ENCODE measurements at places on chromosomes 1 and 21. TPM values are rescaled to one million over a fixed set of nuclear protein-coding genes. Genes with fewer than 3 reads are reported as not detected.
A peak's percentile ranks its signal among the peaks of the same experiment; 100 is the strongest.

- DNase-seq: peak; percentile 89
- H3K36me3 ChIP-seq: no peaks in the 10 kb centered on the region
- H3K27me3 ChIP-seq: peaks cover 9% of the 10 kb centered on the region
- H3K4me3 ChIP-seq: peak overlapping the region; percentile 64
Measured at GRCh38 chr1:152048416-152049009, 11.7 kb upstream of the S100A11 start.

DNA sequence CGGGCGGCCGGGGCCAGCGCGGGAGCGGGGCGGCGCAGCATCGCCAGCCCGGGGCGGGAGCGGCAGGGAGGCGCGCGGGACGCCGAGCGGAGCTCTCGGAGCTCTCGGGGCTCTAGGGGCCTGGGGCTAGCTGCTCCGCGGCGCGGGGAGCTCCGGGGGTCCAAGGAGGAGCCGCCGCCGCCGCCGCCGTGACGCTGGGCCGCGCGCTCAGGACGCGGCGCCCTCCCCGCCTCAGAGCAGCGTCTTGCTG, 147 bp downstream of the CLSTN1 start:
- peak overlapping the region; percentile 45 for H3K4me3 ChIP-seq
- no peaks in the 10 kb centered on the region for H3K27me3 ChIP-seq
- H3K27ac ChIP-seq: no peak overlapping the region
- H3K36me3 ChIP-seq: no peaks in the 10 kb centered on the region
- H3K4me1 ChIP-seq: peaks cover 48% of the 10 kb centered on the region
- DNase-seq: no peak

DNA sequence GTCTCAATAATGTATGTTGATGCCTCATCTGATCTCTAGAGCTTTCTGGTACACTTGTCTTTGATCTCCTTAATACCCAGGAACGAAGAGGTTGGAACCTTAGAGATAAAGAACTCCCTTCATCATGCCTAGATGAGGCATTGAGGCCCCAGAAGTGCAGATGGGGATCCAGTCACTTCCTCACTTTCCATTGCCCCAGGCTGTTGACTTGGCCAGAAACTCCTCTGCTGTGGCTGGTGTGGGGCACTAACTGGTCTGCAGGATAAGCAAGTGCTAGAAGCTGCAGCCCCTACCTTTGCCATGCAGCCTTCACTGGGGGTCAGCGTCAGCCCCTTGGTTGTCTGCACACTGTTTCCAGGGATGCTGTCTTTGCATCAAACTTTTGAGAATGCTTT, 49.9 kb downstream of the STUM start:
- peaks cover 37% of the 10 kb centered on the region for H3K27me3 ChIP-seq
- no peaks in the 10 kb centered on the region for H3K36me3 ChIP-seq
- DNase-seq: no peak
- H3K4me3 ChIP-seq: no peak overlapping the region
- peaks cover 24% of the 10 kb centered on the region for H3K4me1 ChIP-seq

DNA sequence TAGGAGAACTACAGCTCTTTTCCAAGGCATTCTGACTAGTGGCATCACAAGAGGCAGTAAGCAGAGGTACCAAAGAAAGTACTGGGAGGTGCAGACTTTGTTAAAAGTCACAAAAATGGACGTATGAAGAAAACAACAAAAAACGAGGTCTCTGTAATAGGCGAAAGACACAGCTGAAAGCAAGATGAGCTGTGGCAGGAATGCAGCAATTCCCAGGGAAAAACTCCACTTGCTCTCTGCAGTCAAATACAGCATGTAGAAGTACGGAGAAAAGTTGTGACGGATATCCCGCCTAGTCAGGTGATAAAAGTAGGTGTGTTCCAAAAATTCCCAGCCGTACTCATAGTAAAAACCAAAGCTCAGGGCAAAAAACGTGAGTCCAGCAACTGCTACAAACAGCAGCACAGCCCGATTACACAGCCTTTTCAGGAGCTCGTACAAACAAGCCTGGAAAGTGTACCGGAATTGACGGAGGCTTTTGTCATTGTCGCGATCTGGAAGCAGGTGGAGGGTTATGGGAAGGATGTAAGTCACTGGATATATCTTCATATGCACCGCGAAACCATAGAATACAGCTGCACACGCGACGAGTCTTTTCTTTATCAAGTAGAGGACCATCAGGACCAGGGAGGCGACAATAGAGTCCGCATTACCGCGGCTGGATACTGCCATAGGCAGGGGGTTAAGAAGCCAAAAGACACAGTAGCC, 979 bp downstream of the PIGM start:
- H3K4me3 ChIP-seq: peak overlapping the region; percentile 99
- H3K27ac ChIP-seq: peak overlapping the region; percentile 32
- DNase-seq: peak; percentile 78
- peaks cover 20% of the 10 kb centered on the region for H3K27me3 ChIP-seq

Gene OR2C3
- total RNA-seq: not detected

- H3K4me1 ChIP-seq: peaks cover 23% of the 10 kb centered on the region
- DNase-seq: no peak
- no peak overlapping the region for H3K27ac ChIP-seq
- H3K4me3 ChIP-seq: no peak overlapping the region
- H3K27me3 ChIP-seq: no peaks in the 10 kb centered on the region
Measured at GRCh38 chr1:41236781-41237180, 5.3 kb downstream of the SCMH1 start.

Gene MYOC
- not detected for total RNA-seq

Gene TNFAIP8L2
- total RNA-seq: not detected

- no peak overlapping the region for H3K27ac ChIP-seq
- H3K4me3 ChIP-seq: no peak overlapping the region
- no peak for DNase-seq
- H3K27me3 ChIP-seq: peaks cover 14% of the 10 kb centered on the region
- no peaks in the 10 kb centered on the region for H3K36me3 ChIP-seq
- H3K4me1 ChIP-seq: no peaks in the 10 kb centered on the region
Measured at GRCh38 chr1:115882913-115883902, 42.3 kb upstream of the NHLH2 start.

Gene PLA2G2C
- total RNA-seq: not detected

Gene SPRR2B
- not detected for total RNA-seq

DNA sequence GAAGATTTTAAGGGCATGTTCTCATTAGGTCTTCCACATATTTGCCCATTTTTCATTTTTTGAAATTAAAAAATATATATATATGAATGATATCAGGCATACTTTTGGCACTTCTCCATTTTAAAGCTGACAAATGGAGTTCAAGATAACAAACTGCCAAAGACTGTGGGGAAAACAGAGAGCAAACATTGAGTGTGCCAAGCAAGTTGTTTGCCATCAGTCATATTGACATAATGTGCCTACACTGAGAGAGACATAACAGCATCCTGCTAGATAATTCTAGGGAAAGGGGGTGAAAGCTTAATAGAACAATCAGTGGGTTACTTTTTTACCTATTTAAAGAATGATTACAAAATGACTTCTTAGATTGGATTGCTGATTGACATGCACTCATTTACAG, 529.4 kb upstream of the CXADR start:
- no peak overlapping the region for H3K27ac ChIP-seq
- H3K4me1 ChIP-seq: no peaks in the 10 kb centered on the region
- no peaks in the 10 kb centered on the region for H3K36me3 ChIP-seq

DNA sequence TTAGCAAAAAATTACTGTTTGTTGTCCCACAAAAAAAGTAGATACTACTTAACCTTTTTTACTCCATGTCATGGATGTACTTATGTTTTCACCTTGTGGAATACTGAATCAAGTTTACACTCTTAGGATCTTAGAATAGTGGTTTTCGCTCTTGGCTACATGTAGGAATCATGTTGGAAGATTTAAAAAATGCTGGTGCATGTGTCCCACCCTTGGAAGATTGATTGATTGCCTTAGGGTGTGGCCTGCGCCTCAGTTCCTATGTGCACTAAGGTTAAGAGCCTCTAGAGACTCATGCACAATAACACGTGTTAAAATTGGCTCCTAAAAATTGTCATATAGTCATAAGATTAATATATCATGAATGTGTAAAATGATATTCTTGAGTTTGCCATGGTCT, 25.0 kb downstream of the HS2ST1 start:
- no peaks in the 10 kb centered on the region for H3K36me3 ChIP-seq
- H3K4me3 ChIP-seq: no peak overlapping the region
- no peak for DNase-seq
- no peak overlapping the region for H3K27ac ChIP-seq
- H3K4me1 ChIP-seq: peaks cover 2% of the 10 kb centered on the region
- H3K27me3 ChIP-seq: no peaks in the 10 kb centered on the region

GRCh38 chr21:36918291-36918690, 48.2 kb downstream of the HLCS start:
- H3K27ac ChIP-seq: no peak overlapping the region
- DNase-seq: no peak
- H3K36me3 ChIP-seq: peaks cover 3% of the 10 kb centered on the region
- H3K27me3 ChIP-seq: no peaks in the 10 kb centered on the region
- no peak overlapping the region for H3K4me3 ChIP-seq

- H3K4me1 ChIP-seq: no peaks in the 10 kb centered on the region
- no peaks in the 10 kb centered on the region for H3K27me3 ChIP-seq
- no peak overlapping the region for H3K27ac ChIP-seq
- no peak overlapping the region for H3K4me3 ChIP-seq
Measured at GRCh38 chr1:186617926-186618325, 62.3 kb downstream of the PTGS2 start.

- H3K4me3 ChIP-seq: peak overlapping the region; percentile 27
- H3K4me1 ChIP-seq: peaks cover 26% of the 10 kb centered on the region
- peak overlapping the region; percentile 62 for H3K27ac ChIP-seq
- DNase-seq: no peak
Measured at GRCh38 chr21:42524341-42525028, 10.8 kb downstream of the SLC37A1 start.

- H3K27me3 ChIP-seq: no peaks in the 10 kb centered on the region
- H3K4me1 ChIP-seq: no peaks in the 10 kb centered on the region
- H3K36me3 ChIP-seq: no peaks in the 10 kb centered on the region
Measured at GRCh38 chr1:71510725-71511124, 429.9 kb upstream of the ZRANB2 start.

Measured in osteocyte (in vitro differentiated cells).